Pancreas (tissue), 10 donors: ENCODE measurements at places on chromosomes 2 and 18.
A peak's percentile ranks its signal among the peaks of the same experiment; 100 is the strongest.

- no peak for DNase-seq
These were observed 44.6 kb downstream of the DPP4 start for GRCh38 chr2:162029287-162029901.

GRCh38 chr18:10300739-10301138, 153.7 kb upstream of the APCDD1 start:
- no peak for DNase-seq

DNA sequence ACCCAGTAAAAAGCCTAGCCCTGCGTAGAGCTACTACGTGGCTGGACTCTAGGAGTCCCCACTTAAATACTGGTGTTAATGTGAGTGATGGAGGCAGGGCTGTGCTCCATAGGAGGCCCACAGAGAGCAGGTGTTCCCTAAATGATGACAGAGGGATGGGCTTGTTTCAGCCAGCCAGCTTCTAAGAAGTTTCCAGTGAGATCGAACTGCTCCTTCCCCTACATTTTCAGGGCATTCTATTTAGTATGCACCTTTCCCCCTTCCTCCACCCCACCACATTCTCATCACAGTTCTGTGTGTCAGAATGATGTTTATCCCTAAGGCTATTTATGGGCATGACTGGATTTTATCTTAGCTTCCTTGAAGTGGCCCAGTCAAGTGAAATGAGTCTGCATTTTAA, 213.0 kb downstream of the TRIB2 start:
- DNase-seq, result no peak

DNA sequence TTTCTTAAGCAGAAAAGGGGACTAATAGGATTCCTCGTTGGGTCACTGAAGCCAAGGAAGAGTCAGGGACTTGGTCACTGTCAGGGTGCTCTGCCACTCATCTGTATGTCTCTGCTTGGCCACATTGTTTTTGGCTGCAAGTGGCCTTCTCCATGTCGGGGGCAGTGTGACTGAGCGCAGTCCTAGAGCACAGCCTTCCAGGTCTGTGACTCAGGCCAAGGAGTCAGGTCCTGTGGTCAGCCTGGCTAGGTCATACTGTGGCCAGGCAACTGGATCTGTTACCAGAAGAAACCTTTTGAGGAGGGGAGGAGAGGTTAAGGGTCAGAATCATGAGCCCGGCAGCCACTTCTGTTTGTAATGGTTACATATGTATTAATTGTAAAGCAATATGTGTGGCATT, 61.3 kb downstream of the GALNT1 start:
- DNase-seq, result no peak

DNA sequence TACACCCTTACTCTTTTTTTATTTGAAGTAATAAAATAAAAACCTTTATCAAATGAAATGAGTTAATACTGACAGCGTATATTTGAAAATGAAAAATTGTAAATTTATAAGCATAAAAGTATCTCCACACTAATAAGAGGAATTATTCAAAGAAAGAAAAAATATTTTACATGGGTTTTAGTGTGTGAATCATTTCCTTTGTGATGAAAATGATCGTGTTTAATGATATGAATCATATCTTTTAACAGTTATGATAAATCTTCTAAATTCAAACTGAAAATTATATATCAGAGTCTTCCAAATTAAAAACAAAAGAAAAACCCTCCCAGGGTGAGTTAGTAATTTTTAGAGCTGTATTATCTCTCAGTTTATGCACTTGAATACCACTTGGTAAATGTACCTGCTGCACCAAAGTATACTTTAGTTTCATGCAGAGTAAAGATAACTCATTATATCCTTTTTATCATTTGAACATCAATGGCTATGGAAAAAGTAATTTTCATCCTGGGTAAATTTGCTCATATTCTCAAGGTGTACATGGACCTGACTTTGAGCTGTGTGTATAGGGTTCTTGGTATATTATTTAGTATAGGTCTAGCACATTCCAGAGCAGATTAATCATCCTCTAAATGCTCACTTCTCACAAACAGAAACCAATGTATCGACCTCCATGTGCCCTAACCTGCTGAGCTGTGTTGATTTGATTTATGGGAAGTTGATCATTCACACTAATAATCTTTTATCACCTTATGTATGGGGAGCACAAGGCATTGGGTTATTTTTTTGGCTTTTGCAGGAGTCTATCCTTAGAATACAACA, 98.7 kb upstream of the VWC2L start:
- no peak for DNase-seq

- DNase-seq, result no peak
These were observed 76.5 kb downstream of the KCTD1 start for GRCh38 chr18:26471826-26472225.

DNA sequence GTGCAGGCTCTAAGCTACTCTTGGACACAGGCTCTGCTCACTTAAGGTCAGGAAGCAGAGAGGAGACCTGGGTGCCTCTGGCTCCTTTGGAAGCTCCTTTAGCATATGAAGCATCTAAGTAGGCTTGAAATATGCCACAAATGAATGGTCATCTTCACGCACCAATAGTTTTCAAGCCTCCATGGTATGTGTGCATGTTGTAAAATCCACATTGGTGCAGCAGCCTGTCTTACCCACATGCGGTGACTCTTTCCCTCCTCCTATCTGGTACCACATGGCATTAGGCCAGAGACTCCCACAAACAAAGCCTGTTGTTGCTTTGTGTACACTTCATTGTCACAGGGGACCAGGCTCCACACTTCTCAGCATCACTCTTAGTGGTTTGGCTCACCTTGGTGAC, 442.2 kb upstream of the RAB12 start:
- DNase-seq, result no peak

DNA sequence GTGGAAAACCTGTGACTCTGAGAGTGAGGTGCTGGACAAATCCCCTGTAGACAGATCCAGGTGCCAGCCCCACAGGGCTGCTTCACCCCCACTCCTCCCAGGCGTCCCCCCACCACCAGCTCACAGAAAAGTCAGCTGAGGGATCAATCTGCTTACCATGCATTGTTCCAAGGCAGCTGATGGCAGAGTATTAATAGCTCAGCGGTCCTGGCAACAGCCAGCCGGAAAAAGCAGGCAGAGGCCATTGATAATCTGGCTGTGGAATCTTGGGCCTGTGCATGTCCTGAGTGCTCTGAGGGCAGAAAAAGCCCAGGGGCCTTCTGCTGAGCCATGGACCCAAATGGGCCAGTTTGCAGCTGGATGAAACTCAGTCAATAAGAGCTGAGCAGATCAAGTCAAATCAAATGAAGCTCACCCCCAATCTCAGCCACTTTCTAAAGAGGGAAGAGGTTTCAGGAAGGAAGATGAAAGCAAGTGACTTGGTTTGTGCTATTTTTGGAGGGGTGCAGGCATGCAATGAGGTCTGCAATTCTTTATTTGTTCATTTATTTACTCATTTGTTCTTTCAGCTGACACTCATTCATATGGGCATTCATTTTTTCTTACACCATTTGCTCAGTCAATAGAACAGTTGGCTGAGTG, 63.4 kb downstream of the GYPC start:
- no peak for DNase-seq

DNA sequence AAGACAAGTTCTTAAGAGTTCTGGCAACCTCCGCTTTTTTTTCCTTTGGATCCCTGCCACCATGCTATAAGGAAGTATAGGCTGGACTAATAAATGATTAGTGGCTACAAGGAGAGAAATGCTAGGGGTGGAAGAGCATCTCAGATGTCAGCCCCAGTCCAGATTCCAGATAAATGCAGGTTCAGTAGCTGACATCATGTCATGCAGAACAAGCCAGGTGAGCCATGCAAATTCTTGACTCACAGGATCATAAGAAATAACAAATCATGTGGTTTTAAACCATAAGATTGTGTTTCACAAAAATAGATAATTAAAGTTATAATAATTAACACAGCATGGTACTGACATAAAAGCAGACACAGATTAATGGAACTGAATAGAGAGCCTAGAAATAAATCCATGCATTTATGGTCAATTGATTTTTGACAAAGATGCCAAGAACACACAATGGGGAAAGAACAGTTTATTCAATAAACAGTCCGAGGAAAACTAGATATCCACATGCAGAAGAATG, 152.9 kb upstream of the SESTD1 start:
- DNase-seq, result no peak

DNA sequence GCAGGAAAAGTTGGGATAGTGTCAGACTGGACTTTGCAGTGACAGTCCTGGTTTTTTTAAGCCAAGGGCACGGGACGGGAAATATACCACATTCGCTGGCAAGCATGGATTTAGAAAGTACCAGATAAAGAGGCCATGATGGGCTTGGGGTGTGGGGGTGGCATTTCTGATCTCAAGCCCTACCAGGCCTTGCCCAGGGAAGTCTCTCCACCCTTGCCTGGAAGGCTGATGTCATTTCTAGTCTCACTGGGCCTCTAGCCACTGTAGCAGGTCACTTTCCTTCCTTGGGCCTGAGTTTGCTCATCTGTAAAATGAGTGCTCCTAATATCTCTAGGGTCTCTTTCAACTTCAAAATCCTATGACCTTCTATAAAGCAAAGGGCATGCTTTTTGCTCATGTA, 1.8 kb downstream of the ZBTB7C start:
- DNase-seq, result no peak

GRCh38 chr2:191869178-191869577, 22.3 kb upstream of the CAVIN2 start:
- DNase-seq, result no peak

DNA sequence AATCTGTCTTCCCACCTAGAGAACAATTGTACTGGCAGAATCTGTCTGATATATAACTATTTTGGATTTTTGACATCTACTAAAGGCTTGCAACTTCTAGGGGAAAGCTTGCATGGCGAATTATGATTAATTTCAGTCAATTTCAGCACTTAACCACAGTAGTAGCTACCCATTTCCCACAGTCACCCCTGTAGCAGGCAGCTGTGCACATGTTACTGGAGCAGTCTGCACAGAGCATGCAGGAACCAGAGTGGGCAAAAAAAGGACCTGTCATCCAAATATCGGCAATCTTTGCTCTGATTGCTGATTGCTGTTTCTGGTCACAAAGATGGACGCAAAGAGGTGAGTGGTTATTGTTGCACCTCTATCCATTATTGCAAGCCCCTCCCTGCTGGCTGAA, 473.3 kb downstream of the SPAG16 start:
- no peak for DNase-seq

GRCh38 chr18:70390371-70391090, 101.7 kb downstream of the SOCS6 start:
- DNase-seq, result no peak

- DNase-seq, result no peak
These were observed 16.5 kb upstream of the VIT start for GRCh38 chr2:36680012-36680411.

DNA sequence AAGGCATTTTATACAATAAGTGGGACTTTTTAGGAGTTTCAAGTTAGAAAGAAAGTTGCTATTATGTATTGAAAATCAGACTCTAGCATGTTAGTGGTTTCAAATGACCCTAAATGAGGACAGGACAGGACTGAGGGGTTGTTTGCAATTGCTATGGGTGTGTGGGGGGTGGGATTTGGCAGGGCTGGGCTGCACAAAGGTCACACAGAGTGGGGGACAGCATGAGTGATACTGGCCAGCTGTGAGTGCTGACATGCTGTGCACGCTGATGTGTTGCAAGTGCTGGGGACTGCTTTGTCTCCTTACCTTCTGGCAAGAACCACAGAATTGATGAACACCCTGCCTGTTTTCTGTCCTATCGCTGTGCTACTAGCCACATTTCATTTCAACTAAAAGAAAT, 29.8 kb downstream of the RNMT start:
- no peak for DNase-seq

GRCh38 chr2:45344502-45344901, 266.6 kb downstream of the SRBD1 start:
- DNase-seq, result no peak

DNA sequence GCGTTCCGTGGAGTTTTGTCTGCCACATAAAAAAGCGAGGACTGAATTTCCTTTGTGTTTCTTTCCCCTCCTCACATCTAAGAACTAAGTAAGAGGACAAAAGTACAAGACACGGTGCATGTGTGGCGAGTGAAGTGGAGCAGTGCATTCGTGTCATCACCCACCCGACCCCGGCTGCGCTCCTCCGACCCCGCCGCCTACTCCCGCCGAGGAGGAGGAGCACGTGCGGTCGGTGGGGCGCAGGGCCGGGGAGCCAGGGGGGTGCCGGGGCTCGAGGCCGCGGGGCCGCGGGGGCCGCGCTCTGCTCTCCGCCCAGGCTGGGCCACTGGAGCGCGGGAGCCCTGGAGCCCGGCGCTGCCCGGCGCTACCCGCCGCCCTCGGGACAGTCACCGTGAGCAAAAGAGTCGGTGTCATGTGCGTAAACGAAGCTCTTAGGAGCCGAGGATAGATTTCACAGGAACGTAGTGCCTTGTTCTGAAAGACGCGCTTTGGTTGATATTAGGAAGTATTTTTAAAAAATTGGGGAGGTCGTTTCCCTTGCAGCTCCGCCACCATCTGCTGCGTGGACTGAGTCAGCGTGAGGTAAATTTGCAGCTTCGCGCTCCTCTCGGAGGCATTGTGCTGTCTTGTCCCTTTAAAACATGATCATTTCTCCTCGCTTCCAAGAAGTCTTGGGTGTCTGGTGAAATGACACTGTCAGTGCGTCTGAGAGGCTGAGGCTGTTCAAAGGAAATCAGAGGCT, 11.0 kb downstream of the TBR1 start:
- no peak for DNase-seq

GRCh38 chr2:54791831-54792230, 68.4 kb downstream of the EML6 start:
- DNase-seq, result no peak

GRCh38 chr2:113276216-113276760, 2.4 kb downstream of the PAX8 start:
- DNase-seq, result no peak

GRCh38 chr2:27377618-27378095, 2.9 kb downstream of the ZNF513 start:
- no peak for DNase-seq

DNA sequence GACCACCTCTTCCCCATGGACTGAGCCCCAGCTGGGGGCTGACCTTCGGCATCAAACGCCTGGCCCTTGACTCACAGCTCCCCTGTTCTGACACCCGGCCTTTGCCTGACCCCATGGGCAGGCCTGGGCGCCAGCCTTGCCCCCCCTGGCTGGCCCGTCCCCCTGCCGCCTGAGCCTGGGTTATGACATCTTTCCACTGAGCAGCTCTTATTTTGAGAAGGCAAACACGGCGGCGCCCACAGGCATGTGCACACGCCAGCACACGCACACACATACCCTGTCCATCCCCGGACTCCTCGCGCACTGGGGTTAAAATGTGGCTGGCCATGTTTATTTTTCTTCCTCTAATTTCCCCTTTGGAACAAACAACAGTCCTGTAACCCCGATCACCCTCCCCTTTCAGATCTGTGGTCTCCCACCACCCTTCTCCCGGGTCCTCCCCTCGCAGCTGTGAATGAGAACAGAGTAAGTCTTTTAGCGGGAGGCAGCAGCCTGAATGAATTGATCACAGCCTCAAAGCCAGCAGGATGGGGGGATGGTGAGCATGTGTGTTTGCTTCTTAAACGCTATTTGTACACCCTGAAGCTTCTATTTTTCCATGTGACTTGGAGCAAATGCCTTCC, 11.8 kb upstream of the ATOH8 start:
- DNase-seq, result peak; percentile 58

GRCh38 chr2:120700659-120701058, 35.0 kb upstream of the GLI2 start:
- no peak for DNase-seq

GRCh38 chr2:138744713-138745112, 35.5 kb downstream of the NXPH2 start:
- no peak for DNase-seq
